ENCODE measurements at places on chromosomes 7 and 10.

DNA sequence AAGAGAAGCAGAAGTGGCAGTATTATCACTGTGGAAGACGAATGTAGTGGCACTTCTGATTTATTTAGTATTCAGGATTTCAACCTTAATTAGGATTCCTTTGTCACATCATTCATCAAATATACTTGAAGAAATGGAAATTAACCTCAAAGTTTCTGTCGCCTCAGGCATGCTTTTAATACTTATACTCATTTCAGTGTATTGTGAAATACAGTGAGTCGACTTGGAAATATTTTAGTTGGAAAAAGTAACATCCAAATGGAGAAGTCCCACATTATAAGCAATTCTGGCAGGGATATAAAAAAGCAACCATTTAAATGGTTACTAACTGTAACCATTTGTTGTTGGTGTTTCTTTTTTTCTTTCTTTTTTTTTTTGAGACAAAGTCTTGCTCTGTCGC, 648.8 kb downstream of the ARL4A start:
- no peak for DNase-seq

DNA sequence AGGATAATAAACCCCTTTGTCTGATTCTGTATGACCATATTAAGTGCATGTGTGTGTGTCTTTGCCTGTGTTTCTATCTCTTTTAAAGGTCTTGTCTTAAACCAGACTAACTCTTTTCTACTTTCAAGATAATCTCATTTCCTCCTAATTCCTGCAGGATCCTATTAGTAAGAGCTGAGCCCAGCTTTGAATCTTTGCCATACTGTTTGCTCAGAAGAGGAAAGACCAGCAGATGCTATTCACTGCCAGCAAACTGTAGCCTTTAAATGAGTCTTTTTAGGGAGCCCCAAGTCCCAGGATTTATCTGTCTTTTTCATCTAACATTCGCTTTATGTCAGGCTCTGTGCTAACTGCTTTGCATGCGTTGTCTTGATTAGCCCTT, 2.9 kb downstream of the GPR158 start:
- no peak for DNase-seq

GRCh38 chr7:117384688-117385362, 42.5 kb downstream of the ASZ1 start:
- DNase-seq: no peak

- no peak for DNase-seq
These were observed 511.0 kb downstream of the XPNPEP1 start for GRCh38 chr10:109412353-109412752.

DNA sequence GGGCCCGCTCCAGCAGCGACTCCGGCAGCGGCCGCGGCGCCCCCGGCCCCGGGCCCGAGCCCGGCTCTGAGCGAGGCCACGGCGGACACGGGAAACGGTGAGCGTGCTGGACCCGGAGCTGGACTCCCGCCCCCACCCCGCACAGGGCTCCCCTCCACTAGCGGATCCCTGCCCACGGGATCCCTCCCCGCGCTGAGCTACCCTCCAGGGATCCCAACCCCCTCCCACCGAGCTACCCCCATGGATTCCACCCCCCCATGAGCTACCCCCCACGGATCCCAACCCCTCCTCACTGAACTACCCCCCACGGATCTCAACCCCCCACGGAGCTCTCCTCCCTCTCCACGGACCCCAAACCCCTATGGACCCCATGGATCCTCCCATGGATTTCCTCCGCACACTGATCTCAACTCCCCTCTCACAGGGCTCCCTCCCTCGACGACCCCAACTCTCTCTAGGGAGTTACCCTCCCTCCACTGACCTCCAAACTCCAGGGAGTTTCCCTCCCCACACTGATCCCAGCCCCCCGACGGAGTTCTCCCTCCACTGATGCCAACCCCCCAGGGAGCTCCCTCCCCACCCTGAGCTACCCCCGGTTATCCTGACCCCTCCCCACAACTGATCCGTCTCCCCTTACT, 20.6 kb upstream of the HSPB1 start:
- DNase-seq: peak; percentile 55

DNA sequence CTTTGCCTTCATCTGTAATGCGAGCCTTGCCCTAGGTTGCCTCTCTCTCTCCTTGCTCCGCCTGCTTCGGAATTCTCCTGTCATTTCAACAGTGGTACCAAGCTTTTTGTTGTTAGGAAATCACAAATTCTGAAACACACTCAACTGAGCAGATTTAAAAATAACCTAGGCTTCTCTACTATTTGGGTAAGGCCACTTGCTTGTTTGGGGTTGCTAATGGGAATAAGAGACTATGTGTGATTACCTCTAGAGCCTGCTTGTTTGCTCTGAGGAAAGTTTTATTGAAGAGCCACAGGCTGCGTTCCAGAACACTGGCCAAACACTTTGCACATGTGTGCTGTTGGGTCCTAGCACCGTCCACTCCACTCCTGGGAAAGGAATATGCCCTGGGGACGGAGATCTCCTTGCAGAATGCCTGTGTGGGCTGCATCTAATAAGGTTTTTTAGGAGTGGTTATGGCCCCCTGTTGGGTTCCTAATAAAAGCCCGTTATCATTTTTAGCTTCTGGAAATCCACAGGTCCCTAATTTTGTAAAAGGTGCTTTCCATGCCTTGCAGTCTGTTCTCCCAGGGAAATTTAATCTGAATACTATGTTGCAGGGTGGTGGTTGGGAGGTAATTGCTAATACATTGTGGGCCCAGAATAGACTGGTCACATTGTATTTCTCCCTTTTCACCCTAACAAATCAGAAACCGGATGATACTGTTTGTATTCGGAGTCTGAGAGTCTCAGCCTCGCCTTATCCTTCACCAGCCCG, 68.7 kb upstream of the KLF6 start:
- DNase-seq: no peak

DNA sequence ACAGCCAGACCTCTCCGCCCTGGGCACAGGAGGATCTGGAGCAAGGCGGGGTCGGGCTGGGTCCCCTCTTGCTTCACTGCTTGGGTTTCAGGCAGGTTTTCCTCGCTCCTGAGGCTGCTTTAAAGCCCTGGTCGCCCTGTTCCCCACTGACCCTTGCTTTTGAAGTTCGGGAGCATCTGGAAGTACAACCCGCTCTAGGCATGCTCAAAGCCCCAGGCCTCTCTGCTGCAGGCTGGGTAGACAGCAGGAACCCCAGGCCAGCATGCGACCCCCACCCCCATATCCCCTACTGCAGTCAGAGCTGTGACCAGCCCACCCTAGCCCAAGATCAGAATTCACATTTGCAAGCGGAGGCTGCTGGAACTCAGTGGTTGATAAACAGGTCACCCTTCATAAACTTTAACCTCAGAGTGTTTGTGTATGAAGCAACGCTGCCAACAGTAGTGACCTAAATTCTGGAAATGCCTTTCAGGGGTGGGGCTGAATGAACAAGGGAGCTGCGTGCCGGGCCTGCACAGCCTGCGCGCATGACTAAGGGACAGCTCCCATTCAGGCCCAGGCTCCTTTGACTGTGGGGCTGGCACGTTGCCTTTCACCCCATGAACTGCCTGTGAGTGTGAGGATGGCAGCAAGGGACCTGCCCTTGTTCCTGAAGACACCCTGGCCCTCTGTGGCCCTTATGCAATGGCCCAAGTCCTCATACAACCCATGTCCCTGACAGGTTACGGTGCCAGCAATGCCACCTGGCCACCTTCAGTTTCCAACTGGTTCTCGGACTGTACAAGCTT, 52.5 kb downstream of the PROSER2 start:
- DNase-seq: no peak

GRCh38 chr10:13729586-13730305, 143.0 kb downstream of the PRPF18 start:
- no peak for DNase-seq

Measured in ecto neural progenitor cell (in vitro differentiated cells).